Breast epithelium (tissue), 4 donors: ENCODE measurements at places on chromosomes 1 and 21.

GRCh38 chr1:219587801-219588561 is 24.9 kb downstream of the ZC3H11B start:
- no peaks in the 10 kb centered on the region for H3K27me3 ChIP-seq
- no peak for DNase-seq
- no peaks in the 10 kb centered on the region for H3K4me1 ChIP-seq
- peak overlapping the region; percentile 48 for H3K27ac ChIP-seq
- no peak overlapping the region for H3K4me3 ChIP-seq

DNA sequence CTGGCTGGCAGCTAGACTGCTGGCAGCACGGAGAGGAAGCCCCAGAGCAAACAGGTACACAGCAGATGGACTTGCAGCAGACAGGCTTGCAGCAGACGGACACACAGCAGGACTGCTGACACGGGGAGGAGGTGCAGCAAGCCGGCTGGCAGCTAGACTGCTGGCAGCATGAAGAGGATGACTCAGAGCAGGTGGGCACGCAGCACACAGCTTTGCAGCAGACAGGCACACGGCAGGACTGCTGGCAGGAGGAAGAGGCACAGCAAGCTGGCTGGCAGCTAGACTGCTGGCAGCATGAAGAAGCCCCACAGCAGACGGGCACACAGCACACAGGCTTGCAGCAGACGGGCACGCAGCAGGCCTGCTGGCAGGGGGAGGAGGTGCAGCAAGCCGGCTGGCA is 498 bp downstream of the KRTAP10-2 start:
- no peak overlapping the region for H3K27ac ChIP-seq
- H3K4me3 ChIP-seq: no peak overlapping the region
- H3K36me3 ChIP-seq: no peaks in the 10 kb centered on the region
- H3K4me1 ChIP-seq: no peaks in the 10 kb centered on the region
- no peaks in the 10 kb centered on the region for H3K27me3 ChIP-seq

- no peak overlapping the region for H3K4me3 ChIP-seq
- H3K36me3 ChIP-seq: no peaks in the 10 kb centered on the region
- DNase-seq: no peak
- no peak overlapping the region for H3K27ac ChIP-seq
- H3K27me3 ChIP-seq: no peaks in the 10 kb centered on the region
Measured at GRCh38 chr1:30188999-30189398, 534.4 kb downstream of the MATN1 start.

DNA sequence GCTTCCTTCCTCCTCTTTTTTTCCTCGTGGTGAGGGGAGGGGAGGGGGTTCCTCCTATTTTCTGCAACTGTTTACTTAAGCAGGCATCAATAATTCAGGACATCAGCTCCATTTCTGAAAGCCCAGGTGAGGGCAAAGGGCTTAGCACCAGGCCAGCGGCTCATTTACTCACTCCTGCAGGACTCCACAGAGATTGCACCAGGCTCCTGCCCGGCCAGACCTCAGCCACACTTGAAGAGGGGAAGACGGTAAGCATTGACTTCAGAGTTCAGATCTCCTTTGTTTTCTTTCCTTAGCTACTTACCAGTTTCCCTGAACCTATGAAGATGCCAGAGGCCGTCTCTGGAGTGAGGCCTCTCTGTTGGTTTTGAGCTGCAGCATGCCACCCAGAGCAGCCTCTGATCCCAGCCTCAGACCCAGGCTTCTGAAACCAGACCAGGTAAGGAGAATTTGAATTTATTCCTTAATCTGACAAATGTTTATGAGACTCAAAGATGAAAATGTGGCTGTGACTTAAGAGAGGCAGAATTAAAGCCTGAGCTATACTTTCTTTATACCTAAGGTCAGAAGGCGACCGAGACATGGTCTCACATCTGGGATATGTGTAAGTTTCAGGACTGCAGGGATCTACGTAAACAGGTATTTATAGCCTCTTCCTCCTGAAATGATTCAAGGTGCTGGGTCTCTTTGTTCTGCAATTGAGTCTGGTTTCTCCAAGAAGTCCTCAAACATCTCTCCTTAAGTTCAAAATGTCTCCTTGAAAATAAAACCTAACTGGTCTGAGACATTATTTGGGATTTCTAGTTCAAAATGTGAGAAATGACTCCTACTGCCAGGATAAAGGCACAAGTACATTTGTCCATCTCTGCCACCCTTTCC is 272.5 kb upstream of the RUNX1 start:
- no peak for DNase-seq
- H3K27ac ChIP-seq: no peak overlapping the region
- H3K36me3 ChIP-seq: no peaks in the 10 kb centered on the region
- H3K4me1 ChIP-seq: no peaks in the 10 kb centered on the region
- H3K4me3 ChIP-seq: no peak overlapping the region

DNA sequence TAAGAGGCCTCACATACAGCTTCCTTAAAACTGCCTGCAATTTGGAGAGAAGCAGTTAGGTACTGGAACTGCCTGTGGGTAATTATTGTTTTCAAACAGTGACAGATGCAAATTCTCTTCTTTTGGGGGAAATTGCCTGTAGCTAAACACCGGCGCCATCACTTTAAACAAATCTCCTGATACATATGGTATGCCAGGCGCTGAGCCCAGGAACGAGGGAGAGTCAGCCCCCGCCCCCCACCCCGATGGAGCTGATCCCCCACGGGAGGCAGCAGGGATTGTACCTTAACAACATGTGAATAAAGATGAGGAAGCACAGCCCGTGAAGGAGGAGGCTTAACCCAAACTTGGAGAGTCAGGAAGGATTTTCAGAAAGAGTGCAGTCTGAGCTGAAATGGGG is 7.1 kb downstream of the TMEM51 start:
- no peaks in the 10 kb centered on the region for H3K36me3 ChIP-seq
- H3K4me3 ChIP-seq: no peak overlapping the region
- no peaks in the 10 kb centered on the region for H3K4me1 ChIP-seq
- H3K27ac ChIP-seq: no peak overlapping the region

DNA sequence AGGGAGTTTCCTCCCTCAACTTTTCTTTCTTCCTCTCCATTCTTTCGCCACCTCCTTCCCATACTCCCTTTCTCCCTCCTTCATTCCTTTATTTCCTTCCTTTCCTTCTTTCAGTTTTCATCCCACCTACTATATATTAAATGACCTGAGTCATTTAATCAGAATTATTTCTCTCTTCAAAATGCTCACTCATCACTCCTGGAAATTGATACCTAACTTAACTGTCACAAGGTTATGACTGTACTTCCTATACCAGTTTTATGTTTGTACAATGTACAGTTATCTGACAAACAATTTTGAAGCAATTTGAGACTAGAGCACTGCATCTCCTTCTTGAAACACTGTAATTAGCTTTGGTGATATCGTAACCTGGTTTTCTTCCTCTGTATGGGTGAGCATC is 41.4 kb downstream of the NEXN start:
- H3K4me1 ChIP-seq: no peaks in the 10 kb centered on the region
- no peaks in the 10 kb centered on the region for H3K36me3 ChIP-seq
- no peaks in the 10 kb centered on the region for H3K27me3 ChIP-seq
- H3K27ac ChIP-seq: no peak overlapping the region

DNA sequence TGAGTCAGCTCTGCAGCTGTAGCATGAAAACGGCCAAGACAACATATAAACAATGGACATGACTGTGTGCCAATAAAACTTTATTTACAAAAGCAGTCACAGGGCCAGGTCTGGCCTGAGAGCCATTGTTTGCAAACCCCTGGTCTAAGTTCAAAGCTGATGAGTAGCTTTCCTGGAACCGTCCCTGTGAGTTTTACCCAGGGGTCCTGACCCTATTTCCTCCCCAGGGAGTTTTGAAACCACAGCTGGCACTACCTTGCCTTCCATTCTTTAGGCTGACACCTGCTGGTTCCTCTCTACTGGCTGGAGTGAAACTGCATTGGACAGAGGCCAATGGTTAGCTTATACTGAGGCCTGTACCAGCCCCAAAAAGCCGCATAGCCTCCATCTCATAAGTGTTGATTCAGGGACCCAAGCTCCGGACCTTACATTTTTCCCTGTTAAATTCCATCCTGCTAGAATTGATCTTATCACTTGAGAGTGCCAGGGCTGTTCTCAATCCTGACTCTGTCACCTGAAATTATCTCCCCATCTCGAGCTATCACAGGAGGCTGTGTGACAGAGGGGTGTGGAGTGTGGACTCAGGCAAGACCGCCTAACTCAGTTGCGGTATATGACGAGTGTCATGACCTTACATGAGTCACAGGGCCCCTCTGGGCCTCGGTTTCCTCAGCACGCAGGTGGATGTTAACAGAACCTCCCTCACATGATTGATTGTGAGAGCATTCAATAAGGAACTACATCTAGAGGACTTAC is 343.6 kb downstream of the NPHP4 start:
- H3K27ac ChIP-seq: no peak overlapping the region
- H3K36me3 ChIP-seq: no peaks in the 10 kb centered on the region
- H3K4me1 ChIP-seq: no peaks in the 10 kb centered on the region
- no peak overlapping the region for H3K4me3 ChIP-seq

GRCh38 chr1:25798666-25799351 is 1.2 kb upstream of the SELENON start:
- H3K27ac ChIP-seq: no peak overlapping the region
- H3K4me3 ChIP-seq: no peak overlapping the region
- H3K27me3 ChIP-seq: no peaks in the 10 kb centered on the region
- H3K4me1 ChIP-seq: peaks cover 3% of the 10 kb centered on the region
- no peaks in the 10 kb centered on the region for H3K36me3 ChIP-seq
- no peak for DNase-seq

GRCh38 chr21:42248241-42248640 is 29.3 kb downstream of the ABCG1 start:
- no peak overlapping the region for H3K4me3 ChIP-seq
- no peaks in the 10 kb centered on the region for H3K4me1 ChIP-seq
- H3K36me3 ChIP-seq: no peaks in the 10 kb centered on the region

- peak overlapping the region; percentile 78 for H3K27ac ChIP-seq
- H3K27me3 ChIP-seq: no peaks in the 10 kb centered on the region
- no peaks in the 10 kb centered on the region for H3K4me1 ChIP-seq
- no peaks in the 10 kb centered on the region for H3K36me3 ChIP-seq
- no peak for DNase-seq
- no peak overlapping the region for H3K4me3 ChIP-seq
Measured at GRCh38 chr1:48052923-48053291, 55.7 kb upstream of the TRABD2B start.

GRCh38 chr1:65308781-65309303 is 501 bp upstream of the DNAJC6 start:
- no peak overlapping the region for H3K27ac ChIP-seq
- no peak for DNase-seq
- no peaks in the 10 kb centered on the region for H3K27me3 ChIP-seq
- no peaks in the 10 kb centered on the region for H3K4me1 ChIP-seq
- no peaks in the 10 kb centered on the region for H3K36me3 ChIP-seq
- peak overlapping the region; percentile 64 for H3K4me3 ChIP-seq

- H3K27ac ChIP-seq: no peak overlapping the region
- no peaks in the 10 kb centered on the region for H3K4me1 ChIP-seq
- no peak for DNase-seq
- H3K4me3 ChIP-seq: no peak overlapping the region
- no peaks in the 10 kb centered on the region for H3K27me3 ChIP-seq
Measured at GRCh38 chr21:35189077-35189863, 140.2 kb upstream of the RUNX1 start.
